ENCODE measurements at places on chromosomes 13 and 19.

DNA sequence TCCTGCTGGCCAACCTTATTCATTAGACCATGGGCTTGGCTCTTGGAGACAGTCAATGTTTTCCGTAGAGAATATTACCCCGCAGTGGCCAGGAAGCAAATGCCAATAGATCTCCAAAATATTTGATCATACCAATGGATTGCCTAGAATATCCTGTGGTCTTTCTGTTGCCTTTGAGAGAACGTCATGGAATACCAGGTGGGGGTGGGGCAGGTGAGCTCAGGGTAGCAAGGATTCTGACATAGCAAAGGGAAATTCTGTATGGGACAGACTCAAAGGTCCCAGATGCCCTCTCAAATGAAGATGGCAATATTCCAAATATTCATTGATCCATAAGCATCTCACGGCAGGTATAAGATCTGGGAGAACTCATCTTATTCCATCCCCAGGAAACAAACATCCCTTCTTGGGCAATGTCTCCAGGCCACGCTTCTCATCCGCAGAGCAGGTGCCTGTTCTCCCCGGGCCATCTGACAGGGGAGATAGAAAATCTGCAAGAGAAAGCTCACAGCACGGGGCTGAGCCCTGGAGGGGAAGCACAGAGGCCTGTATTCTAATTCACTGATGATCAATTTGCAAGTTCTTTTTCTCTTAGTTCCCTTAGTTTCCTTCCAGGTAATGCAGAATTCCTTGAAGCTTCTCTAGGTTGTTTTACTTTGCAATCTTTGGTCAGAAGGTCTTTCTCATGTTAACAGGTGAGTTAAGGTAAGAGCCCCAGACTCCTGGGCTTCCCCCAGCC lies 69.6 kb upstream of the TSHZ3 start:
- DNase-seq: no peak

- DNase-seq: peak; percentile 86
These were observed 897 bp downstream of the ETHE1 start for GRCh38 chr19:43525836-43526771.

DNA sequence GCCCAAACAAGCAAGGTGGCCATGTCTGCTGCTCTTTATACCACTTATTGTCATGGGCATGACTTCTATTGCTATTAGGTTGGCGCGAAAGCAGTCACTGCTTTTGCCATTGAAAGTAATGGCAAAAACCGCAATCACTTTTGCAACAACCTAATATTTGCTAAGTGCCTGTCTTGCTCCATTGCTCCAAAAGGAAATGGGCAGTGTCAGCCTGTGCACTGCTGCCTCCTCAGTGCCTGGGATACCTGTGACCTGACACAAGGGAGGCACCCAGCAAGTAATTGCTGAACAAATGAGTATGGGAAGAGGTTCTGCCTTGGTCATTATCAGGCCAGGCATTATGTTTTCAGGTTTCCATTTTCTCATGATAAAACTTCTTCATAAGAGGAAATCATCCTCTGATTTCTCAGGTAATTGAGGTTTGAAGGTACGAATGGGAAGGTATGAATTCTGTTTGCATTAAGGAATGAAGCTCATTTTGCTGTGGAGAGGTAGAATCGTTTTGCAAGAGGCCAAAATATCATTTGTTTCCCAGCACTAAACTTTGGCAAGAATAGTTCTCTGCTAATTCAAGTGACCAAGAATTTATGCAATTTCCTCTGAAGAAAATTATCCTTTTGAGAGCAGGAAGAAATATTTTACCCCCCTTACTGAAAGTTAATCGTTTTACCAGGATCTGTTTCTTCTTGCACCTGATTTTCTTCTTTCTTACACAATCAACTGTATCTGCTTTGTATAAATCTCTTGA lies 128.4 kb upstream of the SPRY2 start:
- DNase-seq: no peak

GRCh38 chr19:6238643-6239281 lies 41.0 kb downstream of the MLLT1 start:
- no peak for DNase-seq

- no peak for DNase-seq
These were observed 11.6 kb downstream of the MAP4K1 start for GRCh38 chr19:38606131-38606530.

- no peak for DNase-seq
These were observed 581.0 kb upstream of the SPRY2 start for GRCh38 chr13:80921971-80922370.

- no peak for DNase-seq
These were observed 40.6 kb downstream of the DPF1 start for GRCh38 chr19:38183251-38183897.

All from transverse colon (tissue), 4 donors.